Activated CD8-positive, alpha-beta T cell treated with anti-CD3 and anti-CD28 coated beads, Interleukin-2, amount 10 ng/mL, durations not matched to agents 7 days and 5 days (primary cell): ENCODE measurements at places on chromosomes 4 and X.
A peak's percentile ranks its signal among the peaks of the same experiment; 100 is the strongest.

GRCh38 chr4:26022346-26023202 lies 108.6 kb downstream of the SMIM20 start:
- DNase-seq = no peak

DNA sequence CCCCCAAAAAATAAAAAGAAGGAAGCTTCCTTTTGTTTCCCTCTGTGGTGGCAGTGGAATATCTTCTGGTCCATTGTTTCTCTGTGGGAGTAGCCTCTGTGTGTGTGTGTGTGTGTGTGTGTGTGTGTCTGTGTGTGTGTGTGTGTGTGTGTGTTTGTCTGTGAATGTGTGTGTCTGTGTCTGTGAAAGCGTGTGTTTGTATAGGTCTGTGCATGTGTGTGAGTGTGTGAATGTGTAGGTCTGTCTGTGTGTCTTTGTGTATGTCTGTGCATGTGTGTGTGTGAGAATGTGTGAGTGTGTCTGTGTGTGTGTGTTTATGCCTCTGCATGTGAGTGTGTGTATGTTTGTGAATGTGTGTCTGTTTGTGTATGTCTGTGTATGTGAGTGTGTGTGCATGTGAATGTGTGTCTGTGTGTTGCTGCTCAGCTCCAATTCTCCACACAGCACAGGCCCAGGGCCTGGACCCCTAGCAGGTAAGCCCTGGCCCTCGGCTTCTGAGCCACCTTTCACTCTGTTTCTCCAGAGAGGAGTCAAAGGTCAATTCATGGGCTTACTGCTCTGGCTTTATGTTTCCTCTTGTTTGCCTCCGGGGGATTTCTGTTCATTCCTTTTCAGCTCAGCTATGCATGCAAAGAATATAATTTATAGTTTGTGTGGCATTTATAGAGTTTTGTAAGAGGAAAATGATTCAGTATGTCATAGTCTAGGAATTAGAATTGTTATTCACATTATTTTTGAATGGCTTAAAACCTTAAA lies 89.8 kb downstream of the UCHL1 start:
- no peak for DNase-seq

DNA sequence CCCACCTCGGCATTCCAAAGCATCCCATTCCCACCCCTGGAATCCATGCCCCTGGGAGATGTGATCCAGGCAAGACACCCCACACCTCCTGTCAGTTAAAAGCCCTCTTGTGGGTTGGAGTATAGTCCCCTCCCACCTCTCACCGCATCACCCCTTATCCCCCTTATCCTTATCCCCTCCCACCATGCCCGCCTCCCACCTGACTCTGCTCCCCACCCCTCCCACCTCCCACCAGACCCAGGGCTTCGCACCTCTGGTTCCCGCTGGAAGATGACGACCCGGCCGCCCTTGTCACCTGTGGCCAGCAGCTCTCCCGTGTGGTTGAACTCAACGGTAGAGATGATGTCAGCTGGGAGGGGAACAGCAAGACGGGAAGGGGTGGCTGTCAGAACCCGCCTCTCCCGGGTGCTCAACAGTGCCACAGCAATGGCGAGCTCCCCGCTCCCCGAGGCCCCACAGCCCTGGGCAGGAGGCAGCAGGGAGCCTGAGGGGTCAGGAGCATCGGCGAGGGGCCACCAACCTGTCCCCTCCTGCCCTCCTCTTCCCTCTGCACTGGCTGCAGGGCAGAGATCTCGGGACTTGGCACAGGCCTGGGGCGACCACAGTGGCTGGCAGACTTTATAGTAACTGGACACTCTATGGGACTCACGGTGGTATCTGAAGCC lies 91.5 kb downstream of the PPP2R2C start:
- no peak for DNase-seq

DNA sequence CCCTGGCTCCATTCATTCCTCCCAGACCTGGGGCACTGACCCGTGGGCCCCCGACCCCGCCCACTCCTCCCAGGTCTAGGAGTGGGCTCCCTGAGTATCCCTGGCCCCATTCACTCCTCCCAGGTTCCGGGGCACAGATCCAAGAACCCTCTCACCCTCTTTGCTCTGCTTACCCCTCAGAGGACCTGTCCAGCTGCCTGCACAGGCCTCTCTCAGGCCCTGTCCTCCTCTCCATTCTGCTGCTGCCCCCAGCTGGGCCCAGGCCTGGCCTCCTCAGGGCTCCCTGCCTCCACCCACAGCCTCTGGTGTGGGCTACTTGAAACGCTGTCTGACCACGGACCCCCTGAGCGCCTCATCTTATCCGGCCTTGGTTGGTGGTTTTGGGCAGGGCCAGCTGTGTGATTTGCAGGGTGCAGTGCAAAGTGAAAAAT lies 217.7 kb upstream of the PSAPL1 start:
- peak; percentile 50 for DNase-seq

- DNase-seq = no peak
Measured at GRCh38 chr4:7189475-7190277, 2.7 kb upstream of the SORCS2 start.

DNA sequence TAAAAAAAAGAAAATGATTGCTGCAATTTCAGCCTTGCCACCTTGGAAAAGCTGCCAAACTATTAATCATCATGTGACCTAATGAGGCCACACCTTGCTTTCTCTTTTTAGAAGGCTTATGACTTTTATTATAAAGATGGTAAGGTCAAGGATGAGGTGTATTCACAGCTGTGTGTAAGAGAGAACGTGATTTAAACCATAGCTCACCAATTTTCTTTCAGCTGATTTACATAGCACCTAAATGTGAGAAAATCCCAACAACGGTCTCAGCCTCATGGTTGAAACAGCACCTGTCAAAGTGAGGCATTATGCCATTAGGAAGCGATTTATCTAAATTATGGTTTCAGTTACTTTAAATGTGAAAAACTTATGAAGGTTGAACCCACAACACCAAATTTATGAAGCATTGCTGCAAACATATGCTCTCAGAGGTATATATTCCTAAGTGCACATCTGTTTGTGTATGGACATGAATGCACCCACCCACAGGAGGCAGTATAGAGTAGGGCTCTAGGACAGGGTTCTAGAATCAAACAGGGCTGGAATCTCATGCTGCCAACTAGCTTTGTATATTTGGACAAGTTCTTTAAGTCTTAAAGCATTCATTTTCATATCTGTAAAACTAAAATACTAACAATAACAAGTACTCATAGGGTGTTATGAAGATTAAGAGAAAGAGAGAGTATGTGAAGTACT lies 40.7 kb downstream of the ANXA3 start:
- peak; percentile 24 for DNase-seq
